Activated CD4-positive, alpha-beta T cell treated with anti-CD3 and anti-CD28 coated beads, Interleukin-2, amount 50 U/mL, for 4 hours (primary cell): ENCODE measurements at places on chromosomes 3 and 15.

DNA sequence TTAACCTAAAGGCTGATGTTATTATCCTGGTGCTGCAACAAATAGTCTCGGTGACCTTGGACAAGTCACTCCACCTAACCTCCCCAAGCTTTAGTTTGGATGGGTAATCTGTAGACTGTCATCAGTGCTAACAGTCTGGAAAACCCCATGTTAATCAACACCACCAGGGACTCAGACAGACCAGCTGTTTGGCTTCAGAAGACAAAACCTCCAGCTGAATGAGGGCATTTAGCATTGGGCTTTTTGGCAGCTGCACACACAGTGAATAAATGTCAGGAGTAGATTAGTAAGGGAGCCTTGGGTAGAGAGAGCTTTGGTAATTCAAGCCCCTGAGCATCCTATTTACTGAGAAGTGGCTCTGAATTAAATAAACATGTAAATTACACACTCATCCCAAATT lies 24.9 kb upstream of the C3orf80 start:
- DNase-seq = no peak

GRCh38 chr3:101091489-101091888 lies 98.3 kb upstream of the ABI3BP start:
- DNase-seq = no peak

DNA sequence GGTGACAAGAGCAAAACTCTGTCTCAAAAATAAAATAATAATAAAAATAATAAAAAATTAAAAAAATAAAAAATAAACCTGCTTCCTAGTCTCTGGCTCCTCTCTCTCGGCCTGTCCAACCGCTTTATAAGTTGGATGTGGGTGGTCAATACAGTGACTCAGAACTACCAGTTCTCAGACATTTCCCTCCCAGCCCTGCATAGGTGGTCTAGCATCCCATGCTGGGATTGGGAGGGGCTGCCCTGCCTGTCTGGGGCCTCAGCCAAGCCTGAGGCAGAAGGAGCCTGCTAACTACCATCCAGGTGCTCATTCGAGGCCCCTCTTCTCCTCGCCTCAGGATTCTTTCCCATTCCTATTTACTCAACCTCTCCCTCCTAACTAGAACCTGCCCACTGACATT lies 33.3 kb upstream of the BLM start:
- DNase-seq = no peak

DNA sequence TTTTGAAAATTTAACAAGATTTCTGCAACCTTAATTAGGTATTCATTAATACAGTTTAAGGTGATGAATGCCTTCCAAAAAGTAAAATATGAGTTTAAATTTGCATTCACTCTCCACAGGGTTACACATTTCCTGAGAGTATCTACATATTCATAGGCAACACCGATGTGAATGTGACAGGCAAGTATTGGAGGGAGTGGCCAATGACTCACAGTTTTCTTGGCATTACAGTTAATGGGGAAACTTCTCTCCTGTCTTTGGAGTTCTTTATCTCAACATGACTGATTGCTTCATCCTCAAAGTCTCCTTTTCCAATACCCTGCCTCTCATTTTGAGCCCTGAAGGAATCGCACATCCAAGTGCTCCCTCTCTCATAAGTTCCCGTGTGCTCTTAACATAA lies 181.9 kb upstream of the CHL1 start:
- no peak for DNase-seq

- no peak for DNase-seq
Measured at GRCh38 chr15:39131609-39132008, 449.3 kb upstream of the THBS1 start.

- DNase-seq = no peak
Measured at GRCh38 chr15:25171111-25171811, 216.5 kb downstream of the SNRPN start.

GRCh38 chr3:51646091-51646490 lies 25.0 kb upstream of the TEX264 start:
- DNase-seq = no peak

GRCh38 chr3:107076946-107077345 lies 300.3 kb upstream of the CCDC54 start:
- no peak for DNase-seq

DNA sequence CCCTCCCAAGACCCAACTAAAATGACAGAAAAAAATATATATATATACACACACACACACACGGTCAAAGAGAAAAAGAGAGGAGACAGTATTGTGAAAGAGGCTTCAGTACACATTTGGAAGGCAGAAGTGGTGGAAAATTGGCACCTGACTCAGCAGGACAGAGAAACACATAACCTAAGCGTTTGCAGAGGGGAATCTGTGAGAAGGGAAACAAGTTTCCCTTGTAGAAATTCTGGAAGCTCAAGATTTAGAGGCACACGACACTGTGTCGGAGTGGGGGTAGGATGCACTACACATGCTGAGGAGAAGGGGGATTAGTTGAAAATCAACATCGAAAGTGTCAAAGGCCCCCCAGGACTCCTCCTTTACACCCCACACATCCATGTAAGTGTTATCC lies 53.1 kb downstream of the PAK2 start:
- DNase-seq = no peak
